ENCODE measurements at places on chromosomes 4 and X.

- DNase-seq, result no peak
Measured at GRCh38 chrX:22366166-22366702, 93.5 kb downstream of the CBLL2 start.

DNA sequence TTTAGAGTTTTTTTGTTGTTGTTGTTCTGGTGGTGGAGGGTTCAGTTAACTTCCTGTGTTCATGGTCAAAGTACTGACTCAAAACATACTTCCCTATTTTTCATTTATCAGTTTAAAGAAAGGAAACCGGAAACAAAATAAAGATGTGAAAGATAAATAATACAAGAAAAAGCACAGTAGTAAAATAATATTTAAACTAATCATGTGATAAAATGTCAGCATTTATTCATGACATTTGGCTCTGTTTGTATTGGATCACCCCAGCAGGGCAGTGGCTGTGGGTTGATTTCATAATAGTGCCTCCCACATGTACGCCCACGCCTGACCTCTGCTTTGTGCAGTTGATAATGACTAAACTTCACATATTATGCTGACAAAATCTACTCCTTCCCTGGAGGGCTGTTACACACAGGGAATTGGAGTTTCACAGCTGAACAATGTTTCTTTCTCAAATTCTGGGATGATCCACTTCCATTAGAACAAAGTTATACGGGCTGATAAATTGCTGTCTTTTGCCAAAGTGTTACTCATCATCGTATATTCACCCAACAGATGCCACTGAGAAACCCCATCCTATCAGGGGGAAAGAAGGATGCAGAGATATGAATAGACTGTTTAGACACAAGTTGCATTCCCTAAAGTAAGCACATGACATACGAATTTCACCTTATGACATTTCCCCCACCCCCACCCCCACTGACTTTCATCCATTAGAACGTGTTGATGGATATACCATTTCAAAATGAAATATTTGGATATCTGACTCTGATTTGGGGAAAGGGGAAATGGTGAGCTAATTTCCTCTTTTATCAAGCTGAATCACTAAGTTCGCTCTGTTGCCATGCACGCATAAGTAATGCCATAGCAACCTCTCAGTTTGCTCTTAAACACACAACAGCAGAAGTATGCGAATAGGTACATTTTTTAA lies 48.3 kb downstream of the AMELX start:
- no peak for DNase-seq

- no peak for DNase-seq
Measured at GRCh38 chr4:124028182-124028581, 631.6 kb downstream of the SPRY1 start.

GRCh38 chr4:87060957-87061356 lies 126.1 kb downstream of the AFF1 start:
- no peak for DNase-seq

DNA sequence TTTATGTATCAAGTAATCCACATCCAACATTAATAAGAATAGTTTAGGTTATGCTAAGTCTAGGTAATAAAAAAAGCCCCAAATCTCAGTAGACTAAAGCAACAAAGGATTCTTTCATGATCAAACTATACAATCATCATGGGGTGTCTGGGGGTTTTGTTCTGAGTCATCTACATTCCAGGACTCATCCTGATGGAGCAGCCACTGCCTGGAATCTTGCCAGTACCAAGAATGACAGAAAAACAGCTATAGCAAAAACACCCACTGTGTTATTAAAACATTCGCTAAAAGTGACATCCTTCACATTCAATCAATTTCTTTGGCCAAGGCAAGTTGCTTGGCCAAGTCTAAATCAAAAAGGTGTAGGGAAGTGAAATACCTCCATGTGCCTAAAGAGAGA lies 3.9 kb upstream of the ARHGEF38 start:
- DNase-seq, result no peak
